ENCODE measurements at places on chromosomes 2 and 18.

GRCh38 chr2:167331636-167332232 is 443.5 kb downstream of the XIRP2 start:
- DNase-seq: no peak

- no peak for DNase-seq
These were observed 242.7 kb upstream of the MYT1L start for GRCh38 chr2:2573658-2574293.

DNA sequence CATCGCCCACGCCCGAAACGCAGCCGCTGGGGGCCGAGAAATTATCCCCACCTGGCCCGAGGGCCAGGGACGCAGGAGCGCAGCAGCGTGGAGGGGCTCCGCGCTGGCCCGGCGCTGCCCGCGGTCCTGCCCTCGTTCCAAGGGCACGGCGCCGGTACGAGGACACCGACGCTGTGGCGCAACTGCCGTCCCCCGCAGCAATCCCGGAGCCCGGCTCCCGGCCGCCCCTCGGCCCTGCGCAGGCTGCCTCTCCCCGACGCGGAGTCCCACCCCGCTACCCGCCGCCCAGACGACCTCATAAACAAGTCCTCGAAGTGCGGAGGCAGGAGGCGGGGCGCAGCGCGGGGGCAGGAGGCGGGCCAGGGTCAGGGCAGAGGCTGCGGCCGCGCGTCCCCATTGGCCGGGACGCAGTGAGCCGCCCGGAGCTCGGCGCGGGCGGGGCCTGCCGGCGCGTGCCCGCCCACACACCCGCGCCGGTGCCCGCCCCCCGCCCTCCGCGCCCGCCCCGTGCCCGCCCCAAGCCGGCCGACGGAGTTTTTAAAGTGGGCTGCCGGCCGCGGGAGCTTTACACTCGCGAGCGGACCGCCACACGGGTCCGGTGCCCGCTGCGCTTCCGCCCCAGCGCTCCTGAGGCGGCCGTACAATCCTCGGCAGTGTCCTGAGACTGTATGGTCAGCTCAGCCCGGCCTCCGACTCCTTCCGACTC is at the start of gene EPAS1:
Gene EPAS1 (plus strand): TSS at position 568 of the 706 bp plus-strand sequence. CDS start 505 bp downstream, outside the sequence.
- peak; percentile 97 for DNase-seq

GRCh38 chr18:55953326-55953725 is 365.3 kb upstream of the TCF4 start:
- DNase-seq: no peak

GRCh38 chr2:5980450-5981190 is 288.4 kb downstream of the SOX11 start:
- no peak for DNase-seq

DNA sequence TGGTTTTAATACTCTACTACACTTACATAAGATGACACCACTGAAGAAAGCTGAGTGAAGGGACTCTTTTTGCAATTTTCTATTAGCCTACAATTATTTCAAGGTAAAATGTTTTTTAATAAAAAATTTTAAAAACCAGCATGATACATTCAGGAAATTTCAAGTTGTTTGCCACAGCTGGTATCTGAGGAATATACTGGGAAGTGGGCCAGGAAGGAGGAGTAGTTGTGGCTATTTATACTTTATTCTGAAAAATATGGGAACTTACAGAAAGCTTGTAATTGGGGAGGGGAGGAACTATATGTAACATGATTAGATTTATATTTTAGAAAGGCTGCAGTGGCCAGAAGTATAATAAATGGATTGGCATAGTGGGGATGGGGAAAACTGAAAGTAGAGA is 40.8 kb downstream of the WDR35 start:
- peak; percentile 59 for DNase-seq

- DNase-seq: peak; percentile 24
These were observed 461.0 kb upstream of the CDH2 start for GRCh38 chr18:28637897-28638296.

- no peak for DNase-seq
These were observed 109.0 kb upstream of the ALK start for GRCh38 chr2:30030361-30030760.

DNA sequence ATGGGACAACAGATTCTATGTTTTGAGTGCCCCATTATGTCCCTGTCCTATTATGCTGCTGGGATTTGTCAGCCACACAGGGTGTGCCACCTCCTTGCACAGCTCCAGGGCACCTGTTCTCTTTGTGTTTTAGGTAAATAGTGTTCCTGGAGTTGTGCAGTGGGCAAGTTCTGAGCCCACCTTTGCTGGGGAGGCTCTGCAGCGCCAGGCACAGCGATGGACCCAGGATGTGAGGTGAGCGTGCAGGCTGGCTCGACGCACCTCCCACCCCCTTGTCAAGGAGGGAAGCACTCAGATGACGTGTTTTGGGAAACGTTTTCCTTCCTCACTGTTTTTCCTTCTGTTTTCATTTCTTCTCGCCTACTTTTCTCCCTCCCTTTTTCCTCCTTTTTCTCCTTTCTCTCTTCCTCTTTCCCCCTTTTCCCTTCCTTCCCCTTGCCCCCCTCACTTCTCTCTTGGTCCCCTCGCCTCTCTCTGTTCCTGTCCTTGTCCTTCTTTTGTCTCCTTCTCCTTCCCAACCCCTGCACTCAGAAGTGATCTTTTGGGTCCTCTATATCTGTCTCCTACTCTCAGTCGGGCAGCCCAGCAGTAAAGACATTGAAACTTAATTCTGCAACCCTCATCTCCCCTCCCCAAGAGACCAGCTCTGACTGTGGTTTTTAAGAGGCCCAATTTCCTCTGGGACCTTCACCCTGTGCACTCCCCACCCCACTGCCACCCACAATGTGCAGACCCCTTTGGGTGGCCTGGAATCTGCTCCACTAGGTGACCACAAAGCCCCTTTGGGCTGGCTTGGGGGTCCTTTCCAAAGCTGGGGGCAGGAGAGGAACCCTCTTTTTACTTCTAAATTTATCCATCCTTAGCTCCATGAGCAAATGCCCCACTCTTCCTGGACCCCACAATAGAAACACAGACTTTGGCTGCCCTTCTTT is 104.0 kb downstream of the MCFD2 start:
- DNase-seq: no peak

GRCh38 chr2:168430431-168430830 is 25.6 kb upstream of the CERS6 start:
- no peak for DNase-seq

GRCh38 chr2:241720560-241720959 is 13.9 kb upstream of the D2HGDH start:
- DNase-seq: no peak

Data from cardiac fibroblast (primary cell).